ENCODE measurements at places on chromosomes 13 and 19.
A peak's percentile ranks its signal among the peaks of the same experiment; 100 is the strongest.

- DNase-seq = peak; percentile 61
These were observed 35.6 kb downstream of the GJA3 start for GRCh38 chr13:20125129-20125782.

GRCh38 chr19:14525729-14526128 lies 3.7 kb upstream of the TECR start:
- DNase-seq = no peak

GRCh38 chr13:40803316-40803715 lies 13.9 kb downstream of the SLC25A15 start:
- DNase-seq = no peak

DNA sequence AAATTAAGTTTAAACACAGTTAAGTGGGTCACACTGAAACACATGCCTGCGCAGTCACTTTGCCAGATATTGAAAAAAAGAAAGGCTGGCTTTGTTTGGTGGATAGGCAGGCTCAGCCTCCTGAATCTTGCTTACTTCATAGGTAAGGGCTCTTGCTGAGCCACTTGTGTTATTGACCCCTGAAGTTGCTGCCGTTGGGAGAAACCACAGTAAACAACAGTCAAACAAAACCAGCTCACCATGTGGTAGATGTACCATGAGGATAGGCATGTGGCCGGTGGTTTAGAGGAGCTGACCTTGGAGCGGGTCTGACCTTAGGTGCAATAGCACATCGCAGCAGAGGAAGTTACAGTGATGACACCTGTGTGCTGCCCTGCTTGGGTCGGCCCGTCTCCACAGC lies 52.2 kb downstream of the SPATA13 start:
- DNase-seq = no peak

GRCh38 chr13:28586439-28587173 lies 72.3 kb upstream of the POMP start:
- DNase-seq = no peak

DNA sequence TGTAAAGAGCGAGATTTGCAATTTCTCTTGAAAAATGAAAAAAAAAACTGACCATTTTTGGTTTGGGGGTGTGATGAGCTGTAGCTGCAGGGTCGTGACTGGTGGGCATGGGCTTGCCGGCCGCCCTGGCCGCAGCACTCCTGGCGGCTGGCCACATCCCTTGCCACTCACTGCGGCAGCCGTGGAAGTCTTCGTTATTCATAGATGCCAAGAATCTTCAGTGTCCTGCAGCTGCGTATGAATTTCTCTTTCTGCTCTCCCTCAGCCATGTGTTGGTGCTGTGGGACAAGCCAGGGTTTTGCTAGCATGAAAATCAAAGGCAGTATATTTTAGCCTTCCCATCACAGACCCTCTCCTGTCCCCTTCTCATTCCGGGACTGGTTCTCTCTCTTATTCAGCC lies 151.7 kb upstream of the TSHZ3 start:
- no peak for DNase-seq

GRCh38 chr13:27194895-27195764 lies 23.5 kb upstream of the USP12 start:
- peak; percentile 99 for DNase-seq

- DNase-seq = peak; percentile 58
These were observed 31.4 kb downstream of the NFIX start for GRCh38 chr19:13026462-13027370.

- DNase-seq = peak; percentile 92
These were observed 843 bp downstream of the ANO8 start for GRCh38 chr19:17333611-17334413.

DNA sequence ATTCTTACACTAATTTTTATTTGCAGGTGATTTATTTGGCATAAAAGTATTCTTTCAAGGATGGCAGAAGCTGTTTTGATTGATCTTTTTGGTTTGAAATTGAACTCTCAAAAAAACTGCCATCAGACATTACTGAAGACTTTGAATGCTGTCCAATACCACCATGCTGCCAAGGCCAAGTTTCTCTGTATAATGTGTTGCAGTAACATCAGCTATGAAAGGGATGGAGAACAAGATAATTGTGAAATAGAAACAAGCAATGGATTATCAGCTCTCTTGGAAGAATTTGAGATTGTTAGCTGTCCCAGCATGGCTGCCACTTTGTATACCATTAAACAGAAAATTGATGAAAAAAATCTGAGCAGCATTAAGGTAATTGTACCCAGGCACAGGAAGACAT lies 1.2 kb downstream of the LACC1 start:
- no peak for DNase-seq

- DNase-seq = peak; percentile 87
These were observed 15.3 kb downstream of the RAB3D start for GRCh38 chr19:11324079-11324661.

DNA sequence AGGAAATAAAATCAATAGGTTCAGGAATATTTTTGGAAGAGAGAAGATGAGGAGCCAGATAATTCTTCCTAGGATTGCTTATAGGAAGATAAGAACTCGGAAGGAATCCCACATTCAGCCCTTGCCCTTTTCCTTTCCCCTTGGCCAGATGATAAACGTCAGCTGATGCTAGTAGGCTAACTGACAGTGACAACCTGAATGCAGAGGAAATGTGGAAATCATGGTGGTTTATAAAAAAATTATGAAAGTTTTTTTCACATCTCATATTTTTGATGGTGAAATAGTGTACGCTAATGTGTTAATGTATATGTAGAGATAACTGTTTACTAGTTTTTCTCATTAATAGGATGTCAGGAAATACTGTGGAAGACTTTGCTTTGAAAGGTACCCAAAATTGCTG lies 56.9 kb downstream of the EDNRB start:
- DNase-seq = no peak

GRCh38 chr13:47087841-47088240 lies 191.0 kb upstream of the HTR2A start:
- peak; percentile 83 for DNase-seq

- DNase-seq = no peak
These were observed 161.6 kb downstream of the FLT1 start for GRCh38 chr13:28333204-28333881.

- no peak for DNase-seq
These were observed 29.4 kb upstream of the STK24 start for GRCh38 chr13:98606296-98606695.

GRCh38 chr19:16673231-16673630 lies 12.3 kb downstream of the TMEM38A start:
- DNase-seq = no peak

- no peak for DNase-seq
These were observed 127.1 kb downstream of the STOML3 start for GRCh38 chr13:38863536-38863935.

DNA sequence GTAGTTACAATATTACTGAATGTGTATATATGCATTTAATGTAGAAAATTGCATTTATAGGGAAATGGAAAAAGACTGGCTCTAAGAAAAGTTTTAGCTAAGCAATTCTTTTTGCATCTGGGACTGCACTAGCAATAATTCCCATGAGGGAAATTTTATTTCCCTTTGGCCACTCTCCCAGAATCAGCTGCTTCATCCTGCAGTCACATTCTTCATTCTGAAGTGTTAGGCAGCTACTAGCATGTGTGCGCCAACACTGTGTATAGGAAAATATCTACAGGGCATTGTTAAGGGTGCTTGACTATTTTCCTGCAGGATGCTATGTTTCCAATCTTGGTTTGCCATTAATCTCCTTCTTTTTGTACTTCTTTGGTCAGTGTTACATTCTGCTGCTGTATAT lies 312.8 kb upstream of the PCDH20 start:
- DNase-seq = peak; percentile 0

GRCh38 chr13:69474011-69474685 lies 633.5 kb upstream of the ATXN8OS start:
- peak; percentile 43 for DNase-seq

GRCh38 chr19:41427647-41428480 lies 690 bp upstream of the B3GNT8 start:
- peak; percentile 24 for DNase-seq

GRCh38 chr13:52921194-52921593 lies 72.8 kb upstream of the PCDH8 start:
- no peak for DNase-seq

GRCh38 chr13:113456116-113456702 lies 2.9 kb upstream of the ADPRHL1 start:
- no peak for DNase-seq

GRCh38 chr13:97226788-97227627 lies 4.9 kb downstream of the MBNL2 start:
- no peak for DNase-seq

- DNase-seq = peak; percentile 70
These were observed 119.3 kb upstream of the GJB6 start for GRCh38 chr13:20351281-20352022.

GRCh38 chr19:44149776-44150175 lies 8.4 kb downstream of the ZNF234 start:
- no peak for DNase-seq

GRCh38 chr13:103405297-103405696 lies 339.1 kb upstream of the SLC10A2 start:
- no peak for DNase-seq

GRCh38 chr19:42113641-42114348 lies 18.5 kb downstream of the POU2F2 start:
- DNase-seq = peak; percentile 99

GRCh38 chr13:35592457-35592856 lies 116.0 kb upstream of the MAB21L1 start:
- no peak for DNase-seq

GRCh38 chr13:99425485-99426341 lies 75.6 kb upstream of the TM9SF2 start:
- no peak for DNase-seq

GRCh38 chr13:78609464-78610205 lies 6.3 kb upstream of the POU4F1 start:
- peak; percentile 34 for DNase-seq

DNA sequence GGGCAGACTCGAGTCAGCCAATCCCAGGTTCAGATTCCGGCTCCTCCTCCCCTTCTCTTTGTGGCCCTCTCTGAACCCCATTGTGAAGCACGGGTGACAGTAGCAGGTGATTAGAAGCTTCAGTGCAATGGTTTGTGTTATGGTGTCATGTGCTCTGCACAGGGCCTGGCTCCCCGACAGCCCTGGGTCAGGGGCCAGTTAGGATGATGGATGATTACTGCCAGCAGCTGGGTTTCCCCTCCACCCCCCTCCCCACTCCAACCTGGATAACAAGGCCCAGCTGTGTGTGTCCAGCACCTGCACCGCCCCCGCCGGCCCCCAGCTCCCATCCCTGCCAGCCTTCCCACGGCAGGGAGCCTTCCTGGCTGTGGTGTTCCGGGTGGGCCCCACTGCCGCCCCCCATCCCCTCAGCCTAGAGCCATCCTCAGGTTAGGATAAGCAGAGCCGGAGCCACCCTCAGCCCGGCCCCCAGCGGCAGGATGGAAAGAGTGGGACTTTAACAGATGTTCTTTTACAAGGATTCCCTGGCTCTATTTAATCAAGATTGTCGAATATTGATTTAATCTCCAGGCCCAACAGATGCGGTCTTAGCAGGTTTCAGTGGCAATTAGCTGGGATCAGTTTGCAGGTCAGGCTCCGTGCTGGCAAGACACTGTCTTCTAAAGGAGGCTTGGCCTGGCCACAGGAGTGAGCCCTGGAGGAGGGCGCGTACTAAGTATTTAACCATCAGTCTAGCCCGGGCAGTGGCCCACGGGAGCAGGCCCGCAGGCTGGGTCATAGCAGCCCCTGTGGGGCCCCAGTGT lies 156.2 kb downstream of the SIPA1L3 start:
- DNase-seq = no peak

- DNase-seq = no peak
These were observed 10.5 kb downstream of the CYTH2 start for GRCh38 chr19:48479686-48480085.

DNA sequence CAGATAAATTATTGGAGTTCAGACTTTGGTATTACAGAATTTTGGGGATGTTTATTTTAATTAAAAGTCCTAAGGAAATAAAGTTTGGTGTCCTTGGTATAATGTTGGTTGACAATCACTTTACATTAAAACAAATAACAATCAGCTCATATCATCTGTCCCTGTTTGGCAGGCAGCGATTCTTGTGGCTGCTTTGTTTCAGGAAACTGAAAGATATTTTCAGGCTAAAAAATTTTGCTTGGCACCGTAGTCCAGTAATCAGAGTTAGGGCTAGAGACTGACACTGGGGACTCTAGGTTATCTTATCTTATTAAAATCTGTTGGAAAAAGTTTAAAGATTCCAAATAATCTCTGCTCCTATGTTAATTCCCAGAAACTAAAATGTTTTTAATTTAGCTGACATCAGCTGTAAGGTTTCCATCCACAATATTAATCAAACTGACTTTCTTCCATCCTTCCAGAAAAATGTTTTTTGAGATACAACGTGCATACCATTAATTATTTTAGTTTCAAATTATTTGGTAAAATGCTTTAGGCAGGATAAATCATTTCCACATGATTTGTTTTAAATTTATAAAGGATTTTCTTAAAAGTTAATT lies 97.6 kb downstream of the ZIC5 start:
- DNase-seq = no peak

DNA sequence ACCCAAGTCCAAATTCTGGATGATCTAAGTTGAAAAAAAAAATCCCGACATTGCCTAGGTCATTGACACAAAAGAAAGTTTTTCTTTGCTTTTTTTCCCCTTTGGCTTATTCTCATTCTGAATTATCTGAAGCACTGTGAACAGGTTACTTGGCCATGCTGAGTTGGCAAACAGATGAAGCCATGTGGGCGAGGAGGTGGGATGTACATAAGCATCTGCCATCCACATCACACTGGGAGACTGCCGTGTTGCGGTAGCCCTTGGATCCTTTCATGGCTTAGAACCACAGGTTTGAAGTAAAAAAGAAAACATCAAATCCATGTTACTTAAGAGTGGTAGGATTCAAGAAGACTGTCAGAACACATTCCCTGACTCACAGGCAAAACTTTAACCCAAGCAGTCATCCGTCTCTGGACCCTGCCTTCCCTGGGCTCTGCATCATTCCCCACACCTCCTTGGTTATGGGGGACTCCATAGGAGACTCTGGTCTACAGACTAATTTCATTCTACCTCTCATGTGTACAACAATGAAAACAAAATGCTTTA lies 242.5 kb upstream of the SERP2 start:
- no peak for DNase-seq

- DNase-seq = peak; percentile 46
These were observed 59.6 kb upstream of the NPAS1 start for GRCh38 chr19:46959894-46960556.

DNA sequence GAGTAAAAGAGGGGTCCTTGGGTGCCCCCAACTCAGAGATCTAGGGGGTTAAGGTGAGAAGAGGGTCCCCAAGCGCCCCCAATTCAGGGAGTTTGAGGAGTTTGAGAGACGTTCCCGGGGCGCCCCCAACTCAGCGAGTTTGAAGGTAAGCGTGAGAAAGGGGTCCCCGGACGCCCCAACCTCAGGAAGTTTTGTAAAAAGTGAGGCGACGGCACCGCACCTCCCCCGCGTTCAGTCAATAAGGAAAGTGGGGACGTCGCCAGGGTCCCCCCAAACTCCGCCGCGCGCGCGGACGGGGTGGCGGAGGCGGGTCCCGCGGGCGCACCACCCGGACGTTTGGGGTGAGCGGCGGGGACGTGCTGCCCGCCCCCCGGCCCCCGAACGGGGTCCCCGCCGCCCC lies 353 bp downstream of the RFX2 start:
- DNase-seq = no peak

DNA sequence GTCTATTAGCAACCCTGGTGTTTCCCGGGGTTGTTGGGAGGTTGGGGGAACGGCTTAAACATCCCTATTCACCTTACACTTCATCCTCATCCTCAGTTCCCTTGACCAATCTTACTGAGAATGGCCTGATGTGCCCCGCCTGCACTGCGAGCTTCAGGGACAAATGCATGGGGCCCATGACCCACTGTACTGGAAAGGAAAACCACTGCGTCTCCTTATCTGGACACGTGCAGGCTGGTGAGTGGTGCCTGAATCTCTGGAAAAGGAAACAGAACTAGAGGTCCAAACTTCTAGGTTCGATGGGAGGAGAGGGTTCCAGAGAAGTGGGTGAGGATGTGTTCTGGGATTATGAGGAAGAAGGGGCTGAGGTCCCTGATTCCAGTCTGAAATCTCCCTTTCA lies 5.9 kb downstream of the PINLYP start:
- no peak for DNase-seq
